ENCODE measurements at places on chromosomes 3 and 15.

DNA sequence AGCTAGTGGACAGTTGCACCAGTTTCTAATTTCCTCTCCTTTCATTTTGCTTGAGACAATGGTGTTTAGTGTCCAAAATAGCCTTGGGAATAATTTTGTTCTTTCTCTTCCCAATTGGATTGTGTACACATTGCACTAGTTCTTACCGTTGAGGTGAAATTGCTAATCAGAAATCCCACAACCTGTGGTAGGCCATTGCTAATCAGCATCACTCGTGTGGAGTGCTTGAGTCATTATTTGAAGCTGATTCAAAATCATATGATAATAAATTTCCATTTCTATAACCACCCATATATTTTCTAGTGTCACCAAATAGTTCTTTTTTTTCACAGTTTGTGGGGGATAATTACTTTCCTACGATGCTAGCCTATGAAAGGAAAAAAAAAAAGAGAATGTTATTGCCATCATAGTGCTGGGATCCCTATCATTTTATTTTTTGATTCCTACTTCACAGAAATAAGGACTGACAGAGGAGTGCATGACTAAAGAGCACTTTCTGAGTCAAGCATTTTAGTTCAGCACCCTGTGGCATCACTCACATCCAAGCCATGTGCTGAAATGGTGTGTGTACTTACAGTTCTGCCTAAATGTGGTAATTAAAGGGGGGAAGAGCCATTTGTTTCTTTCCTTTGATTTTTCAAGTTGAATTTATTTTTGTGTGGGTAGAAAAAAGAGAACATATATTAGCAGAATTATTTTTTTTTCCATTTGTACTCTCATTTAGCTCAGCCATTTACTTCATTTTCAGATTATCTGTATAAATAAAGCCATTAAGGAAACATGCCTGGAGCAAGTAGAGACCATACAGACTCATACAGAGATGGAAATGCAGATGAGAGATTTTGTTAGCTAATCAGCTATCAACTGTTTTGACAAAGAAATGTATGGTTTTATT is 108.0 kb upstream of the MEIS2 start:
- DNase-seq: no peak

DNA sequence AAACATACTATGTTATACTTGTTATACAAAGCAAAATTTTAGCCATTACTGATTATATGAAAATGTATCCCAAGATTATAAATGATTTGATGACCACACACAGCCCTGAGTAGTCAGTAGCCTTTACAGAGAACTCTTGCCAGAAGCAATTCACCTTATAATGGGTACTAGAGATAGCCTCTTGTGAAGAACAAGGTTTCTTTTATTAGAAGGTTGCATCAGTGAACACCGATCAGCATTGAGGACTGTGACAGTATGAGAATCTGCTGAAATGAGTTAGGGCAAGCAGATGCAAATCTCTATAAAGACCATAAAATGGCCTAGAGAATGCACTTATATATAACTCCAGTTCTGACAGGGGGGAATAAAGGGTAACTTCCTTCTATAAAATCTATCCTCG is 10.1 kb downstream of the CDC25A start:
- DNase-seq: no peak

DNA sequence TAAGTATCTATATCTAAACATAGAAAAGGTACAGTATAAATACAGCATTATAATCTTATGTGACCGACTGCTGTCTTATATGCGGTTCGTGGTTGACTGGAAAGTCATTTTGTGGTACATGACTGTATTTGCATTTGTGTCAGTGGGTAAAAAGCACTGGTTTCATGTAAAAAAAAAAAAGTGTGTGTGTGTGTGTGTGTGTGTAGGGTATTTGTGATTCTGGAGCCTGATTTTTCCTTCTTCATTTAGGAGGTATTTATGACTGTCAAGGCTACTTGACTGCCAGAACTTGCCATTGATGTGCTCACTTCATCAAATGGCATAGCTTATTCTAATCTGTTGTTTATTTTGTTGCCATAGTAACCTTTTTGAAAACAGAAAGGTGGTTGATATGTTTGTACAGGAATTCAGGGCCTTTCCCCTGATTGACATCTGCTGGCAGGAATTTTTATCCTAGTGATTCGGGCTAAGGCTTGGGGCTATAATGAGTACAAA is 63.2 kb downstream of the AKAP13 start:
- DNase-seq: peak; percentile 40

DNA sequence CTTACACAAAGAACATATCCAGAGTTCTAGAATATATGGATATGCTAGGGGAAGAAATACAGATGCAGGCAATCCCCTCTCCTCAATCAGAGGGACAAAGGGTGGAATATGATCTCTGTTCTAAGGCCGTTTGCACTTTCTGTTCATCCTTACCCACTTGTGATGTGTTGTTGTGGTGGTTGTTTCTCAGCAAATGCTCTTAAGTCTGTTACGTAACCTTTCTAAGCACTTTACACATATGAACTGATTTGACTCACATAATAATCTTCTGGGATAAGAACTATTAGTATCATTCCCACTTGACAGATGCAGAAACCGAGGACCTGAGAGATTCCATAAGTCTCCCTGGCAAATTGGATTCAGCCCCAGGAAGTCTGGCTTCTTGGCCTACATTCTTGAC is 40.5 kb downstream of the NGRN start:
- no peak for DNase-seq

GRCh38 chr3:30658328-30659052 is 52.1 kb downstream of the TGFBR2 start:
- DNase-seq: peak; percentile 83

DNA sequence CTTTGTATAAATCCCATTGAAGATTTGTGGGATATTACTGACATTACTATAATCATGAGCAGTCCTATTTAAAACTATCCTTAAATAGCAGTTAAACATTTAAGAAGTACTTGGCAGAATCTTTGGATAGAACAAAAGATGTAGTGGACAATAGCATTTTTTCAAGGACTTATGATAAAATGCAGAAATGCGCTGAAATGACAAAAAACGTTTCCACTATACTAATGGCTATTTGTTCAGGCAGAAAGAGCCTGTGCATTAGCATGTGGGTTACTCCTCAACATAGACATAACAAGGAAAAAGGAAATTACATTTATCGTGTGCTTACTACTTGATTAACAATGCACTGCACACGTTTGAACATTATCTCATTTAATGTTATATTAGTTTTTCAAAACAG is 80.7 kb downstream of the GADL1 start:
- no peak for DNase-seq

- DNase-seq: no peak
Measured at GRCh38 chr3:71695000-71695482, 30.2 kb downstream of the EIF4E3 start.

GRCh38 chr3:125496701-125497100 is 23.3 kb downstream of the SNX4 start:
- no peak for DNase-seq

DNA sequence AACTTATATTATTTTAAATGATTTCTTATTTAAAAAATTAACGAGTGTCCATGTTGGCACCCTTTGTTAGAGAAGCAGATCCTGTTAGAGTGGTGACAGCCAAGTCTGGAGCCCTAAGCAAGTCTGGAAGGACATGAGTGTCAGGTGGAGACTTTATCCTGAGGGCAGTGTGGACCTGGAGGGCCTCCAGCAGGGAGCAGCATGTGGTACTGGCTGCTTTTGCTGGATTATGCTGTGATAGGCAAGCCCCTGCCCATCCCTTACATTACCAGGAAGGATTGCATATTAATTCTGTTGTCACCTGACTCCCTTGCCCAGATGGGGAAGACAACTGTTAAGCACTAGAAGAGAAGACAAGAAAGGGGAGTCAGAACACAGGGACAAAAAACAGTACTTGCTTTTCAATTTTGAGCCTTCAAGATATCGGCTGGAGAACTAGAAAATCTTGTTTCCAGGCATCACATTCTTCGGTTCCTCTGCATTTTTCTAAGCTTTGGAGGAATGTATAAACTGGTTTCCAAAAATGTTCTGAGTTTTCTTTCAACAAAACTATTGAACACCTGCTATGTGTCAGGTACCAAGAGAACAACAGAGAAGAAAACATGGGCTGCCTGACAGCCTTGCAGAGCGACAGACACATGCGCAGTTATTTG is 22.7 kb downstream of the ZNF860 start:
- DNase-seq: no peak

- no peak for DNase-seq
Measured at GRCh38 chr3:140370686-140371085, 307.2 kb upstream of the TRIM42 start.

Data from fibroblast of skin of right biceps (primary cell).